GM04504 (cell line): ENCODE measurements at places on chromosomes 6 and 20.

- DNase-seq = no peak
Observed at GRCh38 chr6:35065441-35065800, 75.7 kb downstream of the TCP11 start.

- DNase-seq = no peak
Observed at GRCh38 chr20:48169650-48170225, 384.5 kb upstream of the SULF2 start.

DNA sequence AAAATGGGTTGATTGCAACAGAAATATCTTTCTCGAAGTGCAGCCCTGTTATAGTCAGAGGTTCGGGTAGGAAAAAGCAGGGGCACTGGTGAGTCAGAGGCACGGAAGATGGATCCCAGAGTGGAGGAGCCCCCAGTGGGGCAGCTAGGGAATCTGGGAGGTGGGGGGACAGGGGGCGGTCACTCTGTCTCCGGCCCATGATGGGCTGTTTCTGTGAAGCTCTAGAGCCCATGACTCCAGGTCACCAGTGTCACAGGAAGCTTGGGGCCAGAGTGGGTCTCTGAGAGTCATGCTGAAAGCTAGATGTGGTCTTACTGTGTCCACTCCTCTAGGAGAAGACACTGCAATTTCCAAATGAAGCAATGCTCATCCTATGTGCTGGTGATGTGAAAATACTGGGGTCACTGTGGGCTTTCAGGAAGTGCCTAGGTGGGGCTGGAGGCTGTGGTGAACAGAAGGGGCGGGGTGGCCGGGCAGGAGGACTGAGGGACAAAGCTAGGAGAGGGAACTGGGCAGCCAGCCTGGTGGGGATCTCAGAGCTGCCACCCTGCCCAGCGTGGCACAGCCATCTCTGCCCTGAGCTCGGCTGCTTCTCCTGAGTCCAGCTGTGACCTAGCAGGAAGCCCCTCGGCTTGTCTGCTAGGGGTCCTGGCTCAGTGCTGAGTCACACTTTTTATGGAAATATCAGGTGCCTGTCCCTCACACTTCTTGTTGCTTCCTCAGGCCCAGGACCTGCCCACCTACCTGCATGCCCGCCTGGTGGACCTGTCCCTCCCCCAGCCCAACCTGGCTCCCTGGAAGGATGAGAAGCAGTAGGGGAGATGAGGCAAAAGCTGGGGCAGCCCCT lies 54.2 kb downstream of the IRF4 start:
- DNase-seq = no peak

DNA sequence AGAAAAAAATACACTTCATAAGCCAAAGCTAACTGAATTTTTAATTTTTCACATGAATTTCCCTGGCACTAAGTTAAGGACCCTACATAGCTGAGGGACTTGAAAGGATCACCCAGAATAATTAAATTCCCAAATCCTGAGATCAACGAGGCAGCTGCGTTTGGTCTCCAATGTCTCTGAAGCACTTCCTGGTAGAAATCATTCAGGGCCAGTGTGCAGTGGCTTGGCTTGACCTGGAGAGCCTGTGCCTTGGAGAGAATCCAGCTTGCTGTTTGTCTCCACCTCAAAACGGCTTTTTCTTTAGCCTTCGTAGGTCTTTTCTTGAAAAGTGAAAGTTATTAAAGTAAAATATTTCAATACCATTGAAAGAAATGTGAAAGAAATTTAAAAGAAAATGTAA lies 92.4 kb downstream of the SMOC2 start:
- no peak for DNase-seq

- no peak for DNase-seq
Observed at GRCh38 chr20:14449323-14449722, 111.9 kb upstream of the FLRT3 start.

GRCh38 chr6:131949909-131950766 lies 1.0 kb downstream of the CCN2 start:
- peak; percentile 80 for DNase-seq

GRCh38 chr20:11844691-11845090 lies 73.0 kb upstream of the BTBD3 start:
- no peak for DNase-seq
